ENCODE measurements at places on chromosomes 2 and 18.
A peak's percentile ranks its signal among the peaks of the same experiment; 100 is the strongest.

DNA sequence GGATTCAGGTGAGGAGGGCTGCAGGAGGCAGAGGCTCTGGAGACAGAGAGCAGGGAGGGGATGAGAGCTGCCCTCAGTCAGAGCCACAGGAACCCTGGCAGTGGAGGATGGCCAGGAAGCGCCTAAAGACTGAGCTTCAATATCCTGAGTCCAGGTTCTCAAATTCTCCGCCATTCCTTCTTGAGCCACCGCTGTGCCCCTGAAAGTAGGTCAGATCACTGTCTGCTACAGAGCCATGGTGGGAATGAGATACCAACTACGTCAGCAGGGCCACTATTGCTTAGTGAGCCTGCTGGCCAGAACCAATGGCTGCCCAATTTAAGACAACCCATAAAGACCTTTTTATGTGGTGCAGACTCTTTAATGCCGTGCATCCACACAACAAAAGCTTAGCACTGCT is 155.5 kb downstream of the CTIF start:
- no peak for DNase-seq

DNA sequence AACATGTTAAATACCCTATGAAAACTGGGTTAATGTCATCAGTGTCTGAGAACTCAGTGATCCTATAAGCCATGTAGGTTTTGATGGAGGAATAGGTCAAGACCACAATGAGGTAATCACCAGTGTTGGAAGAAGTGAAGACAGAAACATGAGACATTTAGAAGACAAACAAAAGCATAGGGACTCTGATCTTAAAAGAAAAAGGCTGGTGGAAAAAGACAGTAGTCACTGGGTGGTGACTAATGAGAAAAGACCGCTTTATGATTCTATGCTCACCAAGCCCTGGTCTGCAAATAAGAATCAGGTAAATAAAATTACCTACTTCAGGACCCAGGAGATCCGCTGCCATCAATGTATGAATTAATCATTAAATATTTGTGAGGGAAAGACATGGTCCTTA is 271.9 kb downstream of the GPD2 start:
- no peak for DNase-seq

GRCh38 chr18:44951748-44952147 is 271.1 kb downstream of the SETBP1 start:
- no peak for DNase-seq

DNA sequence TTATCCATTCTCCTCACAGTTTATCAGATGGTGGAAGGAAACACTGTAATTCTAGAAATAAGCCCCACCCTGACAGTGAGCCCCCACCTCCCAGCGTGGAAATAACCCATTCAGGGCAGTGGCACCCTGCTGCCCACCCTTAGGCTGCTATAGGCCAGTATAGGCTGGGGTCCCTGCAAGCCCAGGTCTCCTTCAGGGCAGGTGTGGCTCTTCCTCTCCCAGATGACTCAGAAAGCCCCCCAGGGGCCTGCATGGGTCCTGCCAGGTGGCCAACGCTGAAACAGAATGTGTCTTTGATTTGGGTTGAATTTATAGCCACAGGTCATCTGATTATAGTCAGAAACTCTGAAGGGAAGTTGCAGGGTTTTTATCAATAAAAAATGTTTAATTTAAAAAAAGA is 136.4 kb downstream of the SH3RF3 start:
- DNase-seq: no peak

- no peak for DNase-seq
Measured at GRCh38 chr18:55982992-55983391, 395.0 kb upstream of the TCF4 start.

- DNase-seq: no peak
Measured at GRCh38 chr2:135162377-135162776, 110.3 kb downstream of the RAB3GAP1 start.

GRCh38 chr18:22283397-22283796 is 114.0 kb downstream of the GATA6 start:
- DNase-seq: no peak

DNA sequence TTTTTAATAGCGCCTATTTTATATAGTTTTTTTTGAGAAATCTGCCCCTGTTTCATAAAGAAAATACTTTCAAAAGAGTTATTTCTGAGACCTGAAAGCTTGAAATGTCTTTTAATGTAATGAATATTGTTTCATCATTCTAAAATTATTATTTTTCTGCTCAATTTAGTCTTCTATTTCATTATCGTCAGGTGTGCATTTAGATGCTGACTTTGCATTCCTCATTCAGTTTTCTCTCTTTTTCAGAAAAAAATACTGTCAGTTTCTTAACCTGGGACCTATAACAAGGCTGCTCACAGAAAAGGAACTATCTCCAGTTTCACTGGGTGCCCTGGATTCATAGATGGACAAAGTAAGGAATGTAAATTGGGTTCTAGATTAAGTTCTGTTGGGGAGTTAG is 1631.7 kb downstream of the SUCLG1 start:
- no peak for DNase-seq

- no peak for DNase-seq
Measured at GRCh38 chr2:1421731-1422130, 8.5 kb downstream of the TPO start.

DNA sequence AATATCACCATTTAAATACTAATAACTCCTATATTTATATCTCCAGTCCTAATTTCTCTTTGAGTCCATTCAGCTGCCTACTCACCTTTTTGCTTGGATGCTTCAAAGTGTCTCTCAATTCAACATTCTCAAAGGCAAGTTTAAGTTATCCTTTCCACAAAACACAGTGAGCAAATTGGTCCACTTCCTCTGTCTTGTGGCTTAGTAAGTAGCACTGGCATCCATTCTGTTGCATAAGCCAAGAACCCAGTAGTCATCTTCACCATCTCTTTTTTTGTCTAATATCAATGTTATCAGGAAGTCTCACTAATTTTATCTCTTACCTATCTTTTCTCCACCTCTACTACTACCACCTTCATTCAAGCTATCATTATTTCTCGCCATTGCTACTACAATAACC is 27.4 kb upstream of the IL1RL1 start:
- DNase-seq: no peak

DNA sequence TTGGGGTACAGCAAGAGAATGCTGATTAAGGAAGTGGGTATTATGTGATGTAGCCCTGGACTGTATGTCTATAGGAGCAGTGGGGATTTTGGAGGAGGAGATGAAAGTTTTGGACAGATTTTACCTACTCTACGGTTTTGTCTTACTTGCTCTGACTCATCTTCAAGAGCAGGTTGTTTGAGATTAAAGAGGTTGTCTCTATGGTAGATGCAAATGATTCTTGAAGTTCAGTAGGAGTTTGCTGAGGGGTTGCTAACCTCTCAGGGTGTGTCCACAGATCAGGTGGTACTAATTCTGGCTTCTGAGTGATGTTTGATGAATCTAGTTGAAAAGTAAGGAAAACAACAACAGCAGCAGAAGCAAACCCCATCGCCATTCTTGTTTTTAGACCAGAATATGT is 9.7 kb upstream of the SERPINB12 start:
- no peak for DNase-seq

DNA sequence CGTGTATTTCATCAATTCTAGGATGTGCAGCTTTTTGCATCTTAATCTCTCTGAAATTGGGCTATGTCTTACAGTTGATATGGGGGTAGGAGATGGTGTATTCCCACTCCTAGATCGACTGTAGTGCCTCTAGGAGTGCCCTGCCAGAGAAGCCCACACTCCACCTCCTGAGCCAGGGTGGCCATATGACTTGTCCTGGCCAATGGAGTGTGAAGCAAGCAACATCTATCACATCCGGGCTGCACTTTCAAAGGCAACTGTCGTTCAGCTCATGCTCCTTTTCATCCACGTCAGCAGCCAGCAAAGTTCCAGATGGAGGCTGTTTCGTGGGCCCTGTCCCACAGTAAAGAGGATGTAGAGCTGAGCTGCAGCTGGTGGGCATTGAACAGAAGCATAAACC is 149.4 kb upstream of the SLC1A4 start:
- DNase-seq: no peak

- DNase-seq: no peak
Measured at GRCh38 chr2:136384531-136385303, 266.8 kb upstream of the CXCR4 start.

- no peak for DNase-seq
Measured at GRCh38 chr2:174607989-174608865, 10.6 kb upstream of the WIPF1 start.

DNA sequence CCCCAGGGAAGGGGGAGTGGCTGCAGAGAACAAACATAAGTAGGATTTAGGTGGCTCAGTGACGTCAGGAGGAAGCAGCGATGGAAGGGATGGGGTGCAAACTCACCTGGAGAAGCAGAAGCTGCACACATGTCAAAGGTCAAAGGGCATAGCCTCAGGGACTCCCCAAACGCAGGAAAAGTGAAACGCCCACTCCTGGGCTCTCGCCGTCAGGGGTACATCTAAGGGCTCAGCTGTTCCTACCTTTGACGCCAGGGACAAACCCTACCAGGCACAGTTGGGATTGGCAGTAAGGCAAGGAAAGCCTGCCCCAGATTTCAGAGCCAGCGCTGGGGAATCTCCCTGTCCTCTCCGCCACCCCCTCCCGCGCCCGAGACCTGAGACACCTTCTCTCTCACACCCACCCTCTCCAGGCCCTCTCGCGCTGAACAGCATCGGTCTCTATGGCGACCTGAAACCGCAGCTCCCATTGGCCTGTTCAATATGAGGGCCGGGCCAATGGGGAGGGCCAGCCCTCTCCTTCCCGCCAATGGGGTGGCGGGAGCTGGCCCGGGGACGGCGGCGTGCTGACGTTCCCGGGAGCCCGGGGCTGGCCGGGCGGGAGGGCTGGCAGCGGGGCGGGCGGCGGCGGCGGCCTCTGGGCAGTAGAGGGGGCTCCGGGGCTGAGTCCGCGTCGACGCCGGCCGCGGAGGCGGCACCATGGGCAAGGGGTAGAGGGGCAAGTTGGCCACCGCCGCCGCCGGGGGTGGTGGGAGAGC is at the start of the genes CCDC148 and PKP4:
Gene CCDC148 (minus strand): TSS at position 445 of the 758 bp plus-strand sequence. CDS start 314 bp downstream, at position 131.
Gene PKP4 (plus strand): TSS at position 644 of the 758 bp plus-strand sequence. CDS start 76,233 bp downstream, outside the sequence.
- peak; percentile 87 for DNase-seq
